Testis (tissue), 5 donors: ENCODE measurements at places on chromosomes 2 and 18. TPM values are rescaled to one million over a fixed set of nuclear protein-coding genes. Genes with fewer than 3 reads are reported as not detected.

Gene RBMS1
- 26.8 TPM for total RNA-seq

- no peak for DNase-seq
Observed at GRCh38 chr2:101501443-101501842, 26.5 kb upstream of the RFX8 start.

DNA sequence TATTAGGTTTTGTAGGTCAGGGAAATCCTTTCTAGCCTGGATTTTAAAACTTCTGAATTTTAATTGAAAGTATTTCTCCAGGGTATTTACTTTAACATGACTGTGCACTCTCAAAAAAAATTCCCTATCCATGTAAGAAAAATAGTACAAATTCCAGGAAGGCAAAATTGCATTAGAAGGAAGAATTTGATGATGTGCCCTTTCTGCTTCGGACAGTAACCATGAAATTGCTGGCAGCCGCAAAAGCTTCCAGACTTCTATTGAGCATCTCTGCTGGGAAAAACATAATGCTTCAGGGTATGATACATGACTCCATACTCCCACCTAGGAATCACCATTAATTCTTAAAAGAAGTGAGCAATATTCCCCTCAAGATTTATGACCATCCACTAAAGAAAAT lies 17.2 kb upstream of the KLF7 start:
- DNase-seq, result no peak

GRCh38 chr18:54284981-54285785 lies 15.9 kb downstream of the POLI start:
- no peak for DNase-seq

Gene MC2R
- total RNA-seq, result not detected

DNA sequence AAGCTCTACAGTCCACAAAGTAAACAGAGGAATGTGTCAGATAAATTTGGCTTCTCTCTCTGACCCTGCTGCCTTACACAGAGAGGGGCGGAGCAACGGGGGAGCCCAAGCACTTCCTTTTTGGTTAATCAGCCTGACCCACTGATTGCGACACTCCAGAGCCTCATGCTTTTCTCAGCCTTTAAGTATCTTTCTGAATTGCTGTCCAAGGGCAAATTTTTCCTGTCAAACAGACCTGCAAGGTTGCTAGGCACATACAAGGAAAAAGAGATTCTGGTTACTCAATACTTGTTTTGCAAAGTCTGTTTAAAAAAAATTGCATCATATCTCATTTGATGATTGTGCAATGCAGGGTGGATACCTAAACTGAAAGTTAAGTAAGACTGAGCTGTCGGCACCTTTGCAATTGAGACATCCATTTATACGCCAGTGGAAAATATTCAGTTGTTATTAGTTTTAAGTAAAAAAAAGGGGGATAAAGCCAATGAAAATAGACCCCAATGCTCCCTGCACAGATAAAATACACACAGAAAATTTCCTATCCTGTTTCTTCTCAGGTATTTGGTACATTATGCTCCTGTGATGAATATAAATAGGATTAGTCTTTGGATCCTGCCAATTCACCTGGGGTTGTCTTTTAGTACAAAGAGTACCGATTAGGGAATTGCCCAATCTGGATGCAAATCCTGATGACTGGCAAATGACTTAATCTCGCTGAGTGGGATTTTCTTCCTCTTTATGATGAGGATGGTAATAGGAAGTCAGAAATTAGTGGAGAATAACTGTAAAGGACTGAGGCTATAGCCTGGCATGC lies 260.2 kb upstream of the TRIB2 start:
- DNase-seq, result peak; percentile 83

Gene NUP35
- 54.8 TPM for total RNA-seq

DNA sequence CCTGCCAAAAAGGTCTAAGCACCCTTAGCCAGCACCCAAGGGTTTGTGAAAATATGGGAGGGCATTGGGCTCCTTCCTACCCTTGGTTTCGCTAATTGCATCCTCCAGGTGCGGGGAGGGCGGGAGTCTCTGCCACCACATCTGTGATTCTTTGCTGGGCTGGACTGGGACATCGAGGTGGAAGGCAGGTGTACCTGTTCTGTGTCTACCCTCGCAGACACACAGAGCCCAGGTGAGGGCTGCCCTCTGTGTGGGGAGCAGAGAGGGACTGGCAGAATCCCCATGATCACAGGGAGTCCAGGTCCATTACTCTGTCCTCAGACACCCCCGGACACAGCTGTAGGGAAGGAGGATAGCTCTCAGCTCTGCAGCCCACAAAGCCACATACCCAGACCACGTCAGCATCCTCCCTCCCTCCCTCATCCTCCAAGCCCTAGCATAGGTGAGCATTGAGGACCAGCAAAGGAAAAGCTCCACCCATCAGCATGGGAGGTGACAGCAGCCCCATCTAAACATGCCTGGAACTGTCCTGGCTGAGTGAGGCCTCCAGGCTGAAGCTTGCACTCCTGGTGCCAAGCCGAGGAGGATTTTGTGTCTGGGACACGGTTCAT lies 49.8 kb downstream of the PLB1 start:
- no peak for DNase-seq

- peak; percentile 58 for DNase-seq
Observed at GRCh38 chr2:33583194-33583938, 15.7 kb downstream of the FAM98A start.

DNA sequence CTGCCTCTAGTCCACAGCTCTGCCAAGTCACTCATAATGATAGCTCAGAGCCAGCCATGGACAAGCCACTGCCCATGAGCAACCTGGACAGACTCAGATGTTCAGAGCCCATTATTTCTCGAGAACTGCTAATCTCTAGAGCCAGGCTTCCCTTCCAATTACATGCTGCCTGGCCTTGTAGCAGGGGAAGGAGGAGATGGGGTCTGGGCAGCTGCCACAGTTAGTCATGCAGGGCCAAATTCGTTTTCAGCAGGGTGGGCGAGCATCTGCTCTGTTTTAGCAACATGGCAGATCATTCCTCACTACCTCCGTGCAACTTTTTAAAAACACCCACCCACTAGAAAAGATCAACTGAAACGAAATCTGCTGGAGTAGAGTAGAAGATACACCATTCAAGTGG lies 141.8 kb downstream of the MYO5B start:
- DNase-seq, result no peak

Gene CCDC141
- 25.9 TPM for total RNA-seq

- no peak for DNase-seq
Observed at GRCh38 chr18:24658302-24658701, 197.9 kb downstream of the HRH4 start.

DNA sequence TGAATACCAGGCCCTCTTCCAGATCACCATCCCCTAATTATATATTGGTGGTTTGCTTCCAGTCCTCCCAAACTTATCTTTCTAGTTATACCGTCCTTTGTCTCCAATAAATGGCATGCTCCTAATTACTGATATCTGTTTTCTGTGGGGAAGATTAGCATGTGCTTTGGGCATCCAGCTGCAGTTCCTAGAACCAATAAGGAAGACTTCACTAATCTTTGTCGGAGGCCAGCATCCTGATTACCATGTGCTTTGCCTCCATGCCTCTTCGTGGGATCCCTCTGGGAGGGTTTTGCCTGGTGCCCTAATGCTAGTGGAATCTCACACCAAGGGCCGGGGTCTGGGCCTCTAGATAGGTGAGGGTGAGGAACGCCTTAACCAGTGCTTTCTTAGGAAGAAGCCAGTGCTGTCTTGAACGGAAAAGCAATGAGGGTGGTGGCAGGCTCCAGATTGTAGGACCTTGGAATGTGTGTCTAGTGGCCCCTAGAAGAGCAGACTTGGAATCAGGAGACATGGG lies 47.7 kb downstream of the ACKR3 start:
- DNase-seq, result no peak

Gene ABCG8
- total RNA-seq, result 0.43 TPM

- DNase-seq, result no peak
Observed at GRCh38 chr18:63206433-63207142, 113.0 kb downstream of the BCL2 start.

DNA sequence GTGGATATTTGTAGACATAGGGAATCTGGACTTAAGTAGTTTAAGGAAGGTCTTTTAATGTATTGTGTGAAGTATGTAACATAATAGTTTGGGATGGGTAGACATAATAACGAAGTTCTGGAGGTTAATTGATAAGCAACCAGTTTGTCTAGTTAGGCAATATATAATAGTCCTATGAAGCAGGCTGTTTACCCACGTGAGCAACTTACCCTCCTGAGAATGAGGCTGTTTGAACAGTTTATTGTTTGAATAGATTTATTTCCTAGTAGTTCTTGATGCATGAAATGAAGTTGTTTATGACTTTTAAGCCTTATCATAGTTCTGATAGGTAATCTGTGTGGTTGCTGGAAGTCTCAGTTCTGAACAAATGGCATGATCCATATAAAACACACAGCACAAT lies 361.5 kb downstream of the GALNT13 start:
- no peak for DNase-seq

DNA sequence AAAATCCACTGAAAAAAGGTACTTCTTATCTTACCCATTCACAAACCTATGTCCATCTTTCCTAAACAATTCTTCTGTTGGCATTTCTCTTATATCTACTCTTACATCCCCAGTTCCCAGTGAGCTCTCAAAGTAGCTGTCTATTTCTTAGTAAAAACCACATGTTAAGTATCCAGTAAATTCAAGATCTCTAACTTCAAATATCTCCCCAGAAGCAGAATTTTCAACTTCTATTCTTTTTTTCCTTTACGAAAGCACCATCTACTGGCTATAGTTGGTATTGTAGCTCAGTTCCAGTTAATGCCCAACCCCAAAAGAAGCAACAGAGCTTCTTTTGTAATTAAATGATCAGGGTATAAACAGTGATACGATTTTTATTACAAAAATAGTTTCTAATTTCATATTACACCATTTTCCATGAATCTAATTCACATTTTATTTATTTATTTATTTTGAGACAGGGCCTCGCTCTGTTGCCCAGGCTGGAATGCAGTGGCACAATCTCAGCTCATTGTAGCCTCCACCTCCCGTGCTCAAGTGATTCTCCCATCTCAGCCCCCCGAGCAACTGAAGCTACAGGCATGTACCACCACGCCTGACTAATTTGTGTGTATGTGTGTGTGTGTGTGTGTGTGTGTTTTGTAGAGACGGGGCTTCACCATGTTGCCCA lies 28.5 kb downstream of the HRH4 start:
- DNase-seq, result no peak

Gene IL36A
- not detected for total RNA-seq

GRCh38 chr18:66533693-66534092 lies 70.2 kb downstream of the CDH19 start:
- no peak for DNase-seq

Gene CPO
- 0.43 TPM for total RNA-seq

DNA sequence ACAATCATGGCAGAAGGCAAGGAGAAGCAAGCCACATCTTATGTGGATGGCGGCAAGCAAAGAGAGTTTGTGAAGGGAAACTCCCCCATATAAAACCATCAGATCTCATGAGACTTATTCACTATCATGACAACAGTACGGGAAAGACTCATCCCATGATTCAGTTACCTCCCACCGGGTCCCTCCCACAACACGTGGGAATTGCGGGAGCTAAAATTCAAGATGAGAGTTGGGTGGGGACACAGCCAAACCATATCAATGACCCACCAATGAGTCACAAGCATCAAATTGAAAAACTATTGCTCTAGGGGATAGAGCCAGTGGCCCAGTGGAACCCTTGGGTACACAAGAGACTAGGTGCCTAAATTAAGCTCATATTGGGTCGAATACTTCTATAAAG lies 157.4 kb downstream of the FBXO15 start:
- DNase-seq, result no peak

DNA sequence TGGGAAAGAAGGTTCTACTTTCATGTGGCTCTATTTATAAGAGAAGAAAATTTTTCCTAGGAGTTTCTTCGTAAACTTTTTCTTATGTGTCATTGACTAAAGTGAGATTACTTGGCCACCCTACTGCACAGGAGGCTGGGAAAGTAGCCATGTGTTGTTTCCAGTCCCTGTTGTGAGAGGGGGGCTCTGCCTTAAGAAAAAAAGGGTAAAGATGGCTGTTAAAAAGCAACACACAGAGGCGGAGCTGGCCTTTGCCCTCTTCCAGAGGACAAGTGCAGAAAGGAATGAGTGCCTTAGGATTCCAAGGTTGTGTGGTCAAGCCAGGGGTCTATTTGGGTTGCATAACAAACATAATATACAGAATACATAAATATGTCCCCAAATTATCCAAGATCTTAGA lies 230.0 kb upstream of the CXCR4 start:
- DNase-seq, result no peak

GRCh38 chr2:217338306-217338916 lies 478.5 kb upstream of the TNP1 start:
- no peak for DNase-seq

Gene KCNG3
- 11.3 TPM for total RNA-seq

GRCh38 chr2:118146315-118147283 lies 58.3 kb downstream of the INSIG2 start:
- no peak for DNase-seq

DNA sequence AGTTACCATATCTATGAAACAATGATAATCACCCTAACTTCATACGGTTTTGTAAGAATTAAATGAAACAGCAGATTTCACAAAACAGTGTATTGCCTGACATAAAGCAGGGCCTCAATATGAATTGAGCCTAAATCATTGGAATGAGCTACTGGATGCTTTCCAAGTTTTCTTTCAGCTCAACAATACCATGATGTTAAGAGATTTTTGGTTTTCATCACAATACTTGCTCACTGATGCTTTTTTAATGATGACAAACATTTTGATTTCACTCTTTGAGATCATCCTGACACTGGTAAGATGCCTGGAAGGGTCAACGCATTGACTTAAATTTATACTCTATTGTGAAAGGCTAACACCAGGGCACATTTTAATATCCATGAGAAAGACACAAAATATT lies 377.5 kb downstream of the ZNF521 start:
- DNase-seq, result no peak

DNA sequence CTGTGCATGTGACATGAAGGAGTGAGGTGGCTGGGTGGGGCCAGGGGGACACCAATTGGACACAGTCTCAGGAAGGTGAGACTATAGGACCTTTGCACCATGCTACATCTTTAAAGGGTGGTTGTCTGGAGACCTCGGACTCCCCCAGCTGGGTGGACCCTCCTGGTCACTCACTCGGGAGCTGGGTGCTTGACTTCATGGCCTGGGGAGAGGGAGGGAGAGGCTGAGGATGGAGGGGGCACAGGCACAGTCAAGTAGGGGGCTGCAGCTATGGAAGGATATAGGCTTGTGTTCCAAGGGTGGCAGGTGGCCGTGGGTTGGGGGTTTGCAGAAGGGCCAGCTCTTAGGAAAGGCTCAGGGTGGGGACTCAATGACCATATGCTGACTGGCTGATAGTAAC lies 7.1 kb upstream of the CELF4 start:
- no peak for DNase-seq

- no peak for DNase-seq
Observed at GRCh38 chr18:36830158-36830495, 1.2 kb downstream of the KIAA1328 start.

DNA sequence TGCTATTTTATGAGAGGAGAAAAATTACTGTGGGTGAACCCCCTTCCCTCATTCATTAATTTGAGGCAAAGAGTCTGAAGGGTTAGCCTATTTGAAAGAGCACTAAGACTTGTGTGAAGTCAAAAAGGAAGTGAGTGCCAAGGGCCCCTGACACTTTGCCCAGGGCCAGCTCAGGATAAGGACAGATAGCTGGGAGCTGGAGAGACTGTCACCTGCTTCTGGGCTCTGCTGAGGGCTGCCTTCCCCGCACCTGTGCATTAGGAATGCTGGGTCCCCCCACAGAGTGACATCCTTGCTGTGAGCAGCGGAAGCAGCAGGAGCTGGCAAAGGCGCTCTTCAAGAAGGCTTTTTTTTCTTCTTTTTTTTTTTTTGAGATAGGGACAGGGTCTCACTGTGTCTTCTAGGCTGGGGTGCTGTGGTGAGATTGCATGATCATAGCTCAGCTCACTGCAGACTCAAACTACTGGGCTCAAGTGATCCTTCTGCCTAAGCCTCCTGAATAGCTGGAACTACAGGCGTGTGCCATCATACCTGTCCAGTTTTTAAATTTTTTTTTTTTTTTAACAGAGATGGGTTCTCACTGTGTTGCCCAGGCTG lies 148.3 kb downstream of the AQP4 start:
- DNase-seq, result no peak

Gene RPRM
- 2.4 TPM for total RNA-seq
